ENCODE measurements at places on chromosomes 6 and 20.

DNA sequence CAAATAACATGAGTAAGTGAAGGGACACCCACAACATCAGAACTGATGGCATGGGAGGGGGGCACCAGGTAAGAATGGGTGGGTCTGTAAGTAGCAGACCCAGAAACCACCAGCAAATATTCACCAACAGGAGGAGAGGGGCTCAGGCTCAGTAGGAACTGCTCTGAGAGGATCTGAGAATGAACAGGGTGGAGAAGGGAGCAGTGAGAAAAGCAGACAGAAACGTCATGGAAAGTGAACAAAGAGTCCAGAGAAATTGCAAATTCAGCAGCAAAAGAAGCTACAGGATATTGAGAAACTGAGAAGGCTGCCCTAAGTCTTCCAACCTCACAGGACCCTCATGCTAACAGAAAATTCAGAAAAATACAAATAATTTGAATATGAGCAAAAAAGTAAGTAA is 121.3 kb downstream of the KIF16B start:
- DNase-seq = no peak

GRCh38 chr6:32371229-32371628 is 474 bp downstream of the TSBP1 start:
- DNase-seq = no peak

DNA sequence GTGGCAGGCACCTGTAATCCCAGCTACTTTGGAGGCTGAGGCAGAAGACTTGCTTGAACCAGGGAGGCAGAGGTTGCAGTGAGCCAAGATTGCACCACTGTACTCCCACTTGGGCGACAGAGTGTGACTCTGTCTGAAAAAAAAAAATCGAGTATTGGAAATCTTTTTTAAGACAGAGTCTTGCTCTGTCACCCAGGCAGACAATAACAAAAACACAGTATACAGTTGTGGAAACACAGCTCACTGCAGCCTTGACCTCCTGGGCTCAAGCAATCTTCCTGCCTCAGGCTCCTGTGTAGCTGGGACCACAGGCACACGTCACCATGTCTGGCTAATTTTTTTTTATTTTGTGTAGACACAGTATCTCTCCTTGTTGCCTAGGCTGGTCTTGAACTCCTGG is 15.0 kb downstream of the NANP start:
- DNase-seq = no peak

DNA sequence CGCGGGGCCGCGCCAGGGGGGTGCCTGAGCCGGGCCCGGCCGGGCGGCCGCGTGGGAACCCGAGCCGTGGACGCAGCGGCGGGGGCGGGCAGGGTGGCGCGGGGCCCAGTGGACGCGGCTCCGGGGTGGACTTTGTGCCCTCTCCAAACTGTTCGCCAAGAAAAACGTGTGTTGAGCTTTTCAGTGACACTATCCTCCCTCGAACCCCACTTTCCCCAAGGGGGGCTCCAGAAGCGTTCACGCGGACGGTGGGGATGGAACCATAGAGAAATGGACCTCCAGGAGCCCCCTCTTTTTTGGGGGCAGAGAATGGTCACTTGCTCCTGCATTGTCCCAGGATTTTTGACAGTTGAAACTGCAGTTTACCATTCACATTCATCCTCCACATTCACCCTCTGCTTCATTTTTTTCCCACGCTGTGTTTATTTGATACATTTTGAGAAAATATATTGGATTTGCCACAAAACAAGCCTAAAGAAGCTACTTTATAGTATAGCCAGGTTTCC is 2.9 kb upstream of the HIVEP1 start:
- no peak for DNase-seq

- no peak for DNase-seq
Observed at GRCh38 chr6:167722634-167723309, 103.9 kb upstream of the AFDN start.

GRCh38 chr6:20644667-20645370 is 110.6 kb downstream of the CDKAL1 start:
- DNase-seq = no peak

DNA sequence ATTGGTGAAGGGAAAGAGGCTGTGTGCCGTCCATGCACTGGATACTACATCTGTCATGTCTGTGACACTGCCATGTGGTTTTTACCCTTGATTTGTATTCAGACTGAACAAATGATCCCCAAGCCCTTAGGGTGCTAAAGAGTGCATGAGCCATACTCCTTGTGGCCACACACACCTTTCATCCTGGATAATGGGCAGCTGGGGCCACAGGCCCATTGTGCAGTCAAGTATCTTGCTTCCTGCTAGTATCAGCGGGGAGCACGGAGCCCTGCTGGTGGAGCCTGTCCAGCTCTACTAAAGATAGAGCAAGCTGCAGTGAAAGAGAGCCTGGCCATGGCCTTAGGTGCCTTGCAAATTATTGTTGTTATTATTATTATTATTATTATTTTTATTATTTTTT is 75.1 kb downstream of the SLX4IP start:
- DNase-seq = no peak

GRCh38 chr6:132354517-132355167 is 46.6 kb downstream of the MOXD1 start:
- DNase-seq = peak; percentile 45

GRCh38 chr6:33732817-33733708 is 13.6 kb downstream of the IP6K3 start:
- DNase-seq = no peak

DNA sequence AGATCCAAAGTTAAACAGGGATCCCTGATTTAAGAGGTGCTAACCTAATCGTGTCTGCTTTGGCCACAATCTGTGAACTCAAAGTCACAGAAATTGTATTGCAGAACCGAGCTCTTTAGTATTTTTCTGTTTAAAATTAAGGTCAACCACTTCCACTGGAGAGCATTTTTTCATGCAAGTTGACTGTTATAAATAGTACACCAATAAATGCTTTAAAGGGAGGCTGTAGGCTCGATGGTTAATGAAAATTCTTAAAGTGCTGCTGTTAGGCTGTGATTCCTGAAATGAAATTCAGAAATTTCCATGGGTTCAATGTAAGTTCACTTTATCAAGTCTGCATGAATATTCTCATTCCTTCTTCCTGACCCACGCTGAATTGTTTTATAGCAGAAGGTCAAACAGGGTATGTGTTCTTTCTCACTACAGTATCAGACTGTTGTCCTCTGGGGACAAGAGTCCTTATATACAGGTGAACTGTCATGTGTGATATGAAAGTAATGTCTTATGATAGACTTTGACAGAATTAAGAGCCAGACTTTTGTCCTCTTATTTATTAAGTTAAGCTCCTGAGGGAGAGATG is 92.5 kb upstream of the HDGFL1 start:
- DNase-seq = no peak

DNA sequence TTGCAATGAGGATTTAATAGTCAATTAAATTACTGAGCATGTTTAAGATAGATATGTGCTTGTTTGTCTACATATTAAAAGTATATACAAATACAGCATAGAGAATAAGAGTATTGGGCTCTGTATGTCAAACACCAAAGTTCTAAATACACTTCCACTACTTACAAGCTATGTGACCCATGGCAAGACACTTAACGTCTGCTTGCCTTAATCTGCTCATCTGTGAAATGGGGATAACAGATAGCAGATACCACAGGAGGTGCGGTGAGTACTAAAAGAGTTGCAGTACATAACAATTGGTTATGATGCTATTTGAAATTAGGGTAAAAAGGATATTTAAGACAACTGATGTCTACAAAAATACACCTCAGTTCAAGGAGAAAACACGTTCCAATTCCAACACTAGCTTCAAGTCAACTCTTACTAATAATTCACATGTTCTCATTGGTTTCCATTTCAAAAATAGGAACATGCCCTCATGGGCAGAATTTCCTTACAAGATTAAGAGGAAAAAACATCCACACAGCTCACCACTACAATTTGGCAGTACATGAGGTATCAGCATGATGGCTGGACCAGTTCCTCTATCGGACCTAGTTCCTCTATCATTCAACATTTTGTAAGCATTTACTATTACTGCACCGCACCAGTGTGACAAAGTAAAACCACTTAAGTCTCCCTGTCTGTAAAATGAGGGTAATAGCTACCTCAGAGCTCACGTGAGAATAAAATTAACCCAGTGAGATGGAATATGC is 101.1 kb downstream of the SMLR1 start:
- DNase-seq = no peak

DNA sequence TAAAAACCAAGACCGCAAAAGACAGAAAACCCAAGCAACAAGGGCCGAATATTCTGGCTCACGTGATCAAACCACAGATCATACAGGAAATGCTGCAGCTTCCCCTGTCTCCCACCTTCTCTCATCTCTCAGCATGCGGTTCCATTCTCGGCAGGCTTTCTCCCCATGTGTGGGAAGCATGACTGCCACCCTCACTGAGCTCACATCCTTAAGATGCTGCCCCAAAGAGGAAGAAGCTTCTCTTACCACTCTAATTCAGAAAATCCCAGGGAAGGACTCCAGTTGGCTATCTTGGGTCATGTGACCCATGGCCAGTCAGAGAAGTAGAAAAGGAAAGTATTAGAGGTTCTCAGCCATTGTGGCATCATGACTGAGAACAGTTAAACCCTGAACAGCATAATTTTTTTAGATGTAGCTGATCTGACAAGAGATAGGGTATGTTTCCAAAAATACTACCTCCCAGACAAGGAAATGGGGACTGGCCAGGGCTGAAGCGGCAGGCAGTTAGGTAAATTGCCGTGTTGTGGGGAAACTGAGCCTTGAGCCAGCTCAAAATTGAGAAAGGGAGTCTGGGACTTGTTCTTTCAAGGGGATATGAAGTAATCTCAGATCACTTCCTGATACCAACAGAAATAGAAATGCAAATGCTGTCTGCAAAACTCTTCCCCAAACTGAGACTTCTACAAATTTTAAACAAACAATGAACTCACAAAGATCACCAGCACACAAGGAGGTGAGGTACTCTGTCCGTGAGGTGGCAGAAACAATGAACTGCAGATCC is 37.1 kb upstream of the GRM4 start:
- peak; percentile 67 for DNase-seq

GRCh38 chr20:12673352-12673751 is 335.4 kb upstream of the SPTLC3 start:
- no peak for DNase-seq

GRCh38 chr6:72824833-72825232 is 203.0 kb downstream of the KCNQ5 start:
- no peak for DNase-seq

DNA sequence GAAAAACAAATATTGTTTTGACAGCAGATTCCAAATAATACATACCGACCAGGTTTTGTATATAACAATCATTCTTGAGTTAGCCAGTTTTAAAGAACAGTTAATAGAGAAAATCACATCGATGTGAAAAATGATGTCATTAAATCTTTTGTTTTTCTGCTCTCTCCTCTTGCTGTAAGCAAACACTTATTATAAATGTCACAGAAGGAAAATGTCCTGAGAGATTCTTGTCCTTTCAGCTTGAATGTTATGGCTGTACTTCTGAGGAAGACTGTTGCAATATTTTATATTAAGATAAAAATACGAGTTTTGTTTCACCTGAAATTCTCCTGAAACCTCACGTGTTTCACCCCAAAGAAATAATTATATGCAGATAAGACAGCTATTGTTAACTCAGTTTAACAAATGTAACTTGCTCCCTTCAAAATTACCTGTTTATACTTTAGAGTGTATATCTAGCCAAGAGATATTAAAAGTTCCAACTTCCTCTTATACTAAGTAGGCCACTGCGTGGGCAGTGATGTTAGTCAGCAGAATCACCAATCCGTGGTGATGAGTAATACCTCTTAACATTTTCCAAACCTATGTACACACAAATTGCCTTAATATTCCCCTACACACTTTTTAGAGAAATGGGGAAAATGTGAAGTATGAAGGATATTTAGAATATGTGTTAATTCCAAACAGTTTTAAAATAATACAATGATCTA is 1111.4 kb upstream of the CITED2 start:
- no peak for DNase-seq

- no peak for DNase-seq
Observed at GRCh38 chr6:26536571-26537159, 1.5 kb upstream of the HMGN4 start.

DNA sequence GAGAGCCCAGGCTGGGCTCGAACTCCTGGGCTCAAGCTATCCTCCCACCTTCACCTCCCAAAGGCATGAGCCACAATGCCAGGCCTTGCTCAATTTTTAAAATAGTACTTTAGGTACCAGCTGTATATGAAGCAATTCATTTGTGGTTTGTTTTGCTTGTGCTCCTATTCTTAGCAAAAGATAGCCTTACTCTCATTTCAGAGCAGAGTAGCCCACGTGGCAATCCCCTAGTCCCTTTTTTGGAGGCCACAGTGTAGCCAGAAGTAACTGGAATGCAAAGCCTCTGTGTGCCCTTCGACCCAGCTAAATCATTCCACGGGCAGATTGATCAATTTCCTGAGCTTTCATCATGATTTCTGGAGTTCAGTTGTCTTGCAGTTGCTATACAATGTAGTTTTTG is 372.2 kb downstream of the NRN1 start:
- DNase-seq = no peak

- peak; percentile 57 for DNase-seq
Observed at GRCh38 chr6:121959501-121959900, 440.0 kb upstream of the HSF2 start.

DNA sequence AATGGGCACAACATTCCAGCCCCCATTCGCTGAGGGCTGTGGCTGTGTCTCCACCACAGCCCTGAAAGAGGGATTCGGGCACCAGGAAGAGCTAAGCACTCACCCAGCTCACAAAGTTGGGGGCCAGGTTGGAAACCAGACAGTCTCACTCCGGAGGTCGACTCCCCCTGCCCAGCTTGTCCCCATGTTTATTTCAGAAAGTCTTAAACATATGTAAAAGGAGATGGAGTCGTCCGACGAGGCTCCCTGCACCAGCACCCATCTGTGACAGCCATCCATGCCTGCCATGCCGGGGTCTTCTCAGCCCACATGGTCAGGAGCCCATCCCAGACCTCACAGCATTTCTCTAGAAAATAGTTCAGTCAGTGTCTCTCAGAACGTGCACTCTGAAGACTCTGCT is 63.6 kb upstream of the STX16 start:
- no peak for DNase-seq

GRCh38 chr20:6959900-6960312 is 192.4 kb downstream of the BMP2 start:
- DNase-seq = no peak

- DNase-seq = no peak
Observed at GRCh38 chr20:15740046-15740775, 833.0 kb downstream of the KIF16B start.

- DNase-seq = no peak
Observed at GRCh38 chr6:64489763-64490162, 854.2 kb downstream of the PHF3 start.

GRCh38 chr6:39319621-39320362 is 2.7 kb downstream of the KCNK16 start:
- no peak for DNase-seq

GRCh38 chr6:6152060-6152459 is 145.3 kb upstream of the NRN1 start:
- DNase-seq = no peak

DNA sequence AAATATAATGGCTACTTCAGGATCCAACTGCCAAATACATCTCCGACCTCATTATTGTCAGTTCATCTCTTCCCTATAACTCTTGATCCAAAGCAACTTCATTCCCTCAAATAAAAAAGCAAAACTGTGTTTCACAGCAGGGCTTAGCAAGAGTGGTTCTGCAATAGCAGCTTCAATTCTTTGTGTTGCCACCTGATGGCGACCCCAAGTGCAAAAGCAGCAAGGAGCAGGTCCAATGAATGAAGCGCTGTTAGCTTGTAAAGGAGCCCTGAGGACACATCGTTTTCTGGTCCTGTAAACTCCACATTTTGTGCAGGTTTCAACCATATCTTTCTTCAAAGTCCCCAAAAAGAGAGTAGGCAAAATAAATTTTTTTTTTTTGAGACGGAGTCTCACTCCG is 19.6 kb downstream of the RTN4IP1 start:
- no peak for DNase-seq

- DNase-seq = no peak
Observed at GRCh38 chr6:79062708-79063107, 15.3 kb downstream of the PHIP start.

All from naive thymus-derived CD4-positive, alpha-beta T cell (primary cell).